ENCODE measurements at places on chromosomes 11 and 22.

GRCh38 chr22:45210991-45211390 lies 29.7 kb downstream of the KIAA0930 start:
- DNase-seq: no peak

- DNase-seq: no peak
These were observed 93.9 kb downstream of the MORC2 start for GRCh38 chr22:30874431-30875370.

DNA sequence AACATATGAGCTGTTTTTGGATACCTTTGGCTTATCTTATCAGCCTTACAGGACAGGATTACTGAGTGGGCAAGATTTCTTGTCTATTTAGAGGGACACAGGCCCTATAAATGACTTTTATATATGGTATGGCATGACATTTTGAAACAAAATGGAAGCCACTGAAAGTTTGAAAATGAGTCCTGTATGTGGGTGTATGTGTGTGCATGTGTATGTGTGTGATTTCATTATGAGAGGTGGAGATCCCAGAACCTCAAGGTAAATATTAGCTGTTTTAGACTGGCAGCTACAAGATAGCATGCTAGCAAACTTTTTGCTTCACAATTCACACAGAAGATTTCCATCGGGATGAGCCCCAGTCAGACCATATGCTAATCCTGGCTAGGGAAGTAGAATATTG lies 970.5 kb upstream of the CCDC90B start:
- no peak for DNase-seq

DNA sequence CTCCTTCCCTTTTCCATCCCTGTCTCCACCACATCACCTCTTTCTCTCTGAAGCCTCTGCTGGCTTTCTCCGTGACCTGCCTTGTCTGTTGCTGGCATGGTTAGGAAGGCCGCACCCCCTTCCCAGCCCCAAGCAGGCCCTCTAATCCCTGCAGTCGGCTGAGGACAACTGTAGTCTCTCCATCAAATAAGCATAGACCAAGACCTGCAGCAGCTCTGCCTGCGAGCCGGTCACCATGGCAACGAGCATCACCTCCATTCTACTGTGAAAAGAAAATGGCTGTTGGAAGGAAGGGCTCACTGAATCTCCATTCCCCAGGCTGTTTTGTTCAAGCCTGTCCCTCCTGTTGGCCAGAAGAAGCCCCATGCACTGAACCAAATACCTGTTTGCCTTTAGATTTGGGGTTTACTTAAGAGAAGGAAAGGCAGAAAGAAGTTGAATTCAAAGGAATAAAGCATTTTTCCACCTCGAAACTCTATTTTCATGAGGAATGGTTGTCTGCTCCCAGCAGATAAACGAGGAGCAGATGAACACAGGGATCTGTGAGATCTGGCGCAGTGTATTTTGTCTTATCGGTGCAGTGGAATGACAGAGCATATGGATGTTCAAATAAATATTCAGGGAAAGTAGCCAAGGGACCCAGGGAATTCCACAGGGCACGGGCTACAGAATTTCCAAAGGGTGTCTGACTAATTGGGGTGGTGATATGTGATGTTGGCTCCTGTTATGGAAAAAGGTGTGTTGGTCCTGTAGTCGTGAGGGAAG lies 113.1 kb upstream of the TTC12 start:
- no peak for DNase-seq

- DNase-seq: no peak
These were observed 34.9 kb downstream of the OR10A6 start for GRCh38 chr11:7896009-7896785.

DNA sequence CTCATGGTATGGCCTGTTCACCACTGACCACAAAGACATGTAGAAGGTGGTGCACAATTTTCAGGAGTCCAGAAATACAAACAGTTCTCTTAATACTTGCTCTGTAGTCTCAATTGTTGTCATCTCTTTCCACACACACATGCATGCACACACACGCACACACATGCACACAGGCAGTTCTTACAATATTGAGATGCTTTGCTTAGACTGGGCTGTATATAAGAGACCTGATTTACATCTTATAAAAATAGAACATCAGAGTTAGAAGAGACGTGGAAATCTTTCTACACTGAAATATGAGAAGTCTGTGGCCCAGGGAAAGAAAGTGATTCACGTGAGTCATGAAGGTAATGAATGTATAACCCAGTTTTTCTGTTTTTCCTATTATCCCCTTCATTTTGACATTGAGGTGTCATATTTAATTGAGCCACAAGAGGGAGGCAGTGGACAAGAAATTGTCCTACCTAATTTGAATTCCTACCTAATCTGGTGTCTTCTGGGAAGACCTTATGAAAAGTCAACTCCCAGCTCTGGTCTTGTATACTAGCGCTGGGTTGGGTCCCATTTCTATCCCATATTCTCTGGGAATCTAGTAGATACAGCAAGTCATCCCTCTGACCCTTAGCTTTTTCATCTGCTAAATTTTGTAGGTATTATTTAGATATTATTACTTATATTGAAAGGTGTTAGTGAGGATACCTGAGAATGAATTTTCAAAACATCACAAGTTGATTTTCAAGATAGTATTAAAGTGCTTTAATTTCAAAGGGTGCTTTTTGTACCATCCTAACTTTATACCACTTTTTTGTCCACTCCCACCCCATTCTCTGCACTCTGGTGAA lies 14.9 kb upstream of the MS4A4A start:
- peak; percentile 36 for DNase-seq

GRCh38 chr11:115623021-115623451 lies 118.8 kb upstream of the CADM1 start:
- DNase-seq: peak; percentile 28
